ENCODE measurements at places on chromosomes 12 and 14.

GRCh38 chr14:29671034-29671433 is 256.6 kb downstream of the PRKD1 start:
- peak; percentile 45 for DNase-seq

DNA sequence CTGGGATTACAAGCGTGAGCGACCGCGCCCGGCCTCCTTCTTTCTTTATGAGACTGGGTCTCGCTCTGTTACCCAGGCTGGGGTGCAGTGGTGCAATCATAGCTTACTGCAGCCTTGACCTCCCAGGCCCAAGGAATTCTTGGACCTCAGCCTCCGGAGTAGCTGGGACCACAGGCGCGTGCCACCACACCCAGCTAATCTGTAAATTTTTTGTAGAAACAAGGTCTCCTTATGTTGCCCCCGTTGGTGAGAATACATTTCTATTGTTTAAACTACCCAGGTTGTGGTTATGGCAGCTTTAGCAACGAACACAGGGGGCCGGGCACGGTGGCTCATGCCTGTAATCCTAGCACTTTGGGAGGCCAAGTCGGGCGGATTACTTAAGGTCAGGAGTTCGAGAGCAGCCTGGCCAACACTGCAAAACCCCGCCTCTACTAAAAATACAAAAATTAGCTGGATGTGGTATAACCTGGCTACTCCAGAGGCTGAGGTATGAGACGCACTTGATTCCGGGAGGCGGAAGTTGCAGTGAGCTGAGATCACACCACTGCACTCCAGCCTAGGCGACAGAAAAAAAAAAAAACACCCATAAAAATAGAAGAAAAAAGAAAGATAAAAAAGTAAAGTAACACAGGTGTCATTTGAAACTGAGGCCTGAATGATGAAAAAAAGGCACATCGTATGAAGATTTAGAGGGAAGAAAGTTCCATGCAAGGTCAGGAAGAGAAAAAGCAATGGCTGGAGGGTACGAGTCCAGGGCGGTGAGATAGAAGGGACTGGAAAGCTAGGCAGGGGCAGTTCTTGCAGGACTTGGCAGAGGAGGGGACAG is 977 bp upstream of the TMEM120B start:
- no peak for DNase-seq

GRCh38 chr14:100086361-100086760 is 21.1 kb downstream of the EVL start:
- DNase-seq: no peak

- DNase-seq: peak; percentile 41
These were observed 697 bp upstream of the DNAJC14 start for GRCh38 chr12:55829967-55830600.

DNA sequence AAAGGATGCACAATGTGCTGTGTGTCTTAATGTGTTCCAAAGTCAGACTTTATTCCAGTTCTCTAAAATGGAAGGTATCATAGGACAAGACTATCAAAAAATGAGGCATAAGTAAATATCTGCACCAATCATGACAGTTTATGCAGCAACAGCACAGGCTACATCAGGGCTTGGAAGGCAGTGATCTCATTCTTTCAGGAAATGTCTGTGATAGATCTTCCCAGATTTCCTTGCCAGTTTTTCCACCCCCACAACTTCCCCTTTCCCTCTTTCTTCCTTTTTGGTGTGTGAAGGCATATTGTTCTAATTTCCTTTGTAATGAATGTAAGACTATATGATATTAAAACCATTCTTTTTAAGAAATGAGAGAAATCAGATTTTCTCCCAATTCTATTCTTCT is 326.7 kb downstream of the ATP23 start:
- peak; percentile 10 for DNase-seq

DNA sequence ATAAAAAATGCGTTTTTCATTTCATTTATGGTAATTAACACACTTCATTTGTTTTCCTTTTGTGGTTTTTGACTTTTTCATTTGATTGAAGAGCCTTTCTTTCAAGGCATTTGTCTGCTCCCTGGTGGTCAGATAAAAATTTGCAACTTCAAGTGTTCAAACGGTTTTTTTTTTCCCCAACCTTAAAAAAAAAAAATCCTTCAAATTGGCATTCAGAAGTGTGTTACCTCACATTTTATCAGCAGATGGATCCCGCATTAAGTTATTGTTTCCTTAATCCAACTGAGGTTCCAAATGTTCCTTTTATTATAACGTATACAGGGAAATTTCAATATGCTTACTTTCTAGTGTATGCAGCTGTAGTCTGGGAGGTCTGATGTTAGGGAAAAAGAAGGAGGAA is 47.2 kb downstream of the MYF5 start:
- DNase-seq: peak; percentile 20

DNA sequence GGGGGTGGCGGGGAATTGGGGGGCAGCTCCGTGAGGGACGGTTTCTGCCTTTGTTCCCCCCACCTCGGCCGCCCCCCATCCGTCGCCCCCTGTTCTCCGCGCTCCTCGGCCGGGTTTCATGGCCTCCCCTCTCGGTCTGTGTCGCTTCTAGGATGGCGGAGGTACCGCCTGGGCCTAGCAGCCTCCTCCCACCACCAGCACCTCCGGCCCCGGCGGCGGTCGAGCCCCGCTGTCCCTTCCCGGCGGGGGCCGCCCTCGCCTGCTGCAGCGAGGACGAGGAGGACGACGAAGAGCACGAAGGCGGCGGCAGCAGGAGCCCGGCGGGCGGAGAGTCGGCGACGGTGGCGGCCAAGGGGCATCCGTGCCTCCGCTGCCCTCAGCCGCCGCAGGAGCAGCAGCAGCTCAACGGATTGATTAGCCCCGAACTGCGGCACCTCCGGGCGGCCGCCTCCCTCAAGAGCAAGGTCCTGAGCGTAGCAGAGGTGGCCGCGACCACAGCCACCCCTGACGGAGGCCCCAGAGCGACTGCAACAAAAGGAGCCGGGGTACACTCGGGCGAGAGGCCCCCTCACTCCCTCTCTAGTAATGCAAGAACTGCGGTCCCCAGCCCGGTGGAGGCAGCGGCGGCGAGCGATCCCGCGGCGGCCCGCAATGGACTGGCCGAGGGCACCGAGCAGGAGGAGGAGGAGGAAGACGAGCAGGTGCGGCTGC is 575 bp downstream of the NAA30 start:
- peak; percentile 63 for DNase-seq

DNA sequence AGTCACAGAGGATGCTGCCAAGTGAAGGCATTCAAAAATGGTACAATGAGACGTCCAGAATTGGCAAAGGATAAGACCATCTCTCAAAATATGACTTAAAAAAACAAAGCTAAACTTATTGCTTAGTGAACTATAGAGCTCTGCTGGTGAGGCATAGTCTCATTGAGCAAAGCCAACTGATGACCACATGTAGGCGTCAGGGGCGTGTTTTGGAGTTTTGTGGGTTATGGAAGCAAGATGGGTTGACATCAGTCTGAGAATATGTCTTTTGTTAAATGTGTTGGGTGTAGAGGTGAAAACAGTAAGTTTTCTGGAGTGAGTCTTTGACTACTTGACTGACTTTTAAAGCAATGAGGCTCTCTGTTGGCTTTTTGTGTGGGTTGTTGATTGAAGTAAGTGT is 47.2 kb downstream of the ATL1 start:
- DNase-seq: peak; percentile 52

DNA sequence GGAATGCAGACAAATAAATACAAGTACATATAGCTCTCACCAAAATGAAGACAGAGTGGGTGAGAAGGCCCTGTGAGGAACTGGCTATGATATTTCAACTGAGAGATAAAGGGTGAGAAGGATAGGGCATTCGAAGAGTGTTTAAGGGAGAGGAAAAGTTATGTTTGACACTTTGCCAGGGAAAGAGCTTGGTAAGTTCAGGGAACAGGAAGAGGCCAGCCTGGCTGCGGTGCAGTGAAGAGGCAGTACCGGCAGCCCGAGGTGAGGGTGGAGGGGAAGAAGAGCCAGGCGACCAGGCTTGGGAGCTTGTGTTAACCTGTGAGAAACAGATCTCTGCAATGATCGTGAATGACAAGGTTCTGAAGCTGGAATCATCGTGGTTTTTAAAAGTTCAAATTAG is 84.7 kb upstream of the RFX4 start:
- DNase-seq: no peak

GRCh38 chr12:67624355-67624754 is 24.2 kb upstream of the DYRK2 start:
- DNase-seq: no peak

GRCh38 chr12:131355361-131356245 is 355.3 kb upstream of the SFSWAP start:
- DNase-seq: no peak

DNA sequence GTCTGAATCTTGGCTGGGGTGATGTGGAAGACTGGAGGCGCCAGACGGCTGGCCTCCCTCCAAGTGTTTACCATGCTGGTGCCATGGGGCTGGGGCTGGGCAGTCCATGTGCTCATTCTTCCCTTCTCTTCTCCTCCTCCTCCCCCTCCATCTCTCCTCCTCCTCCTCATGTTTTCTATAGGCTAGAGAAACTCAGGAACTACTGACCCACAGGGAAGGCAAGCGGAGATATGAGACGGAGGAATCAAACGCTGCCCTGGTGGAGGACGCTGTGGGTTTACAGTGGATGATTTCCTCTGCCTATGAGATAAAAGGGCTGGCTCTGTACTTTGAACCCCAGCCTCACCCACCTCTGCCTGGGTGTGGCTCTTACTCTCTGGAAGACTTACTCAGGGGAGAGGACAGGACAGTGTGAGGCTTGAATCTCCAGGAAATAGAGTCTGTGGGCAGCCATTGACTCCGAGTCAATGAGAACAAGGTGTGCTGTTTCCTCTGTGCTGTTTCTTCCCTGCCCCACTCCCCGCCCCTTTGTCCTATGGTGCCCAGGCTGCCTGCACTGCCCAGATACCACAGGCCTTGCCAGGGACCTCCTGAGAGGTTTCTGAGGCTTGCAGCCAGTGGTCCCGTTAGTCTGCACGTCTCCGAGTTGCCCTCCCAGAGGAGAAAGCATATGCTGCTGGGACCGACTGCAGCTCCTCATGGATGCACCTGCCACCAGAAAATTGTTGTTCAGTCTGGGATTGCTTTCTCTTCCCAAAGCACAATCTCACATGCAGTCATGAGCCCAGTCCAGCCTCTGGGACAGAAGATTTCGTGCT is 132.6 kb upstream of the ARHGAP5 start:
- DNase-seq: no peak

- no peak for DNase-seq
These were observed 11.0 kb downstream of the PRPH start for GRCh38 chr12:49305762-49306510.

DNA sequence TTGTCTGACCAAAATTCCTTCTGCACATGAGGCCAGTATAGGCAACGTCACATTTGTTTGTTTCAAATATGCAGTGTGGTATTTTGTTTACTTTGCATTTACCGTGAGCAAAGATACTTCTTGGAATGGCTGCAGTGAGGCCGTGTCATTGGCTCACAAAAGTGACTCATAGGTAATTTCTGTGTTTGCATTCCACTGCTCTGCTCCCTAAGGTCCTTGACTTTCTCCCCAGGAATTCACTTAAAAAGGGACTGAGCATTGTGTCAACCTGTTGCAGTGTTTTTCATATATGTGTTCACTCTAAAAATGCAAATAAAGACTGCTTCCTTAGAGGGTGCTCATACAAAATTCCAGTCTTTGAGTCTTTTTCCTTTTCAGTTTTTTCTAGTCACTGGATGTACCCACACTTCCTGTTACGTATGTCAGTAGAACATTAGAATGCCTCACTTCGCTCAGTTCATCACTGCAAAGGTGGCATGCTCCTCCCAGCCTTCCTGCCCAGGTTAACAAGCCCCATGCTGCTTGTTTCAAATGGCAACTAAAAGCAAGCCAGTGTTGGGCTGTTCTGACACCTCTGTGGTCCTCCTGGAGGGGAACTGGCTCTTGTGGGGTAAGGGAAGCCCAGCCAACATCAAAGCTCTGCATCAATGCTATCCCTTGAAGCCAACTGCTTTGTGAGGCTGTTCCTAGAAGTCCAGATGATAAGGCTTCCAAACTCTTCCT is 9.1 kb downstream of the C12orf76 start:
- peak; percentile 82 for DNase-seq

- no peak for DNase-seq
These were observed 132.2 kb downstream of the ASCL4 start for GRCh38 chr12:107906707-107907106.

GRCh38 chr12:87304406-87304805 is 724.8 kb downstream of the C12orf50 start:
- no peak for DNase-seq

DNA sequence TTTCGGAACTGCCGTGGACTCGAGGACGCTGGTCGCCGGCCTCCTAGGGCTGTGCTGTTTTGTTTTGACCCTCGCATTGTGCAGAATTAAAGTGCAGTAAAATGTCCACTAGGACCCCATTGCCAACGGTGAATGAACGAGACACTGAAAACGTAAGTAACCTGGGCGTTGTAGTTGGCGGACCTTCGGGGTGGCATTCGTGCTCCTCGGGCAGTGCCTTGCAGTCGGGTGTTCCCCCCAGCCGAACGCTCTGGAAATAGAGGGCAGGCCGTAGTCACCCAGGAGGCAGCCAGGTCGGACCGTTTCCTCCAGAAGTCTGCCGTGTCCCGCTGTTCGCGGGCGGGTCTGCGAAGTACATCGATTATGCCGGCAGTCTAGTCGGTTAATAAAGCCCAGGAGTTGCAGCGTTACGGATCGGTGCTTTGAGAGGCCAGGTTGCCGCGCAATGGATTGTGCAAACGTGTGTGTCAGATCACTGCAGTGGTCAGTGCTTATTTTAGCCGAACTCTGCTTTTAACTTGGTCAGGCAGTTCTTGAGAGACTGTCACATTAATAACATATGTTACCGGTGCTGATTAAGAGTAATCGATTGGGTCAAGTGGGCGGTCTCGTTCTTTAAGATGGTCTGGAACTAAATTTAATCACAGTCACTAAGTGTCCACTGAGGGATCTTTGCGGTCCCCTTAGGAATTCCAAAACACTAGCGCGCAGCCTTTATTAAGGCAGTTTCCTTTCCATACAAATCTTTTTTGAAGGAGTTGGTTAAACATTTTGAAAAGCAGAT is 906 bp downstream of the MARK3 start:
- DNase-seq: peak; percentile 21

GRCh38 chr14:68842298-68842697 is 49.4 kb upstream of the ZFP36L1 start:
- no peak for DNase-seq

DNA sequence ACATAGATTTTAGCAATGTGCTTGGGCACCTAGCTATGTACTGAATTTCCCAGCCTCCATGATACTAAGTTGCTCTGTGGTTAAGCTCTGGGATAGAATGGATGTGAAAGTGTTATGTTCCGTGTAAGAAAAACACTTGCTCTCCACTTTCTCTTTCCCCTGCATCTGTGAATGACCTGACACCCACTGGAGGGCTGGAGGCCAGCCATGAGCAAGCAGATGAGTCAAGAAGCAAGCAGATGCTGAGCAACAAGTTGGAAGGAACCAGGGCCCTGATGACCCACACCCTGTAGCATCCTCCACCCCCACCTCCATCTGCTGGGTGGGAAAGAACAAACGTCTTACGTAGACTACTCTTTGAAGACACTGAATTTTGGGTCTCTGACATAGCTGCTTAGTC is 56.6 kb downstream of the EID3 start:
- DNase-seq: no peak

- DNase-seq: no peak
These were observed 40.1 kb downstream of the WASHC3 start for GRCh38 chr12:102021540-102022246.

DNA sequence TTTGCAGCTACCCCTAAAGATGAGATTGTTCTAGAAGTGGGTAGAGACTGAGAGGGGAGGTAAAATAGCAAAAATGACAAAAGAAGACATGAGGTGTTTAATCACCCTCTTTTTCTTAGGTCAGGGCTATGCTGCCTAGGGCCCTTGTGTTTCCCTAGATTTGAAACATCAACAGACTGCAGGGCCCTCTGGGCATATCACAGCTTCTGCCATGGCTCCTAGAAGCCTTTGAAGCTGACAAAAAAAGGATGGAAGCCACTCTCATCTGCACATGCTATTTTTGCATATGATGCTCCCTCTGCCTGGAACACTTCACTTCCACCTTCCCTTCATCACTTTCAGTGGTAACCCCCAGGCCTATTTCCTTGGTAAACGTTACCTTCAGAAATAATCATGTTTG is 68.1 kb downstream of the BTG1 start:
- DNase-seq: no peak
